ELR (cell line): ENCODE measurements at places on chromosomes 12 and 14.
A peak's percentile ranks its signal among the peaks of the same experiment; 100 is the strongest.

GRCh38 chr12:12721176-12721751 is 4.1 kb downstream of the CDKN1B start:
- DNase-seq: peak; percentile 50

DNA sequence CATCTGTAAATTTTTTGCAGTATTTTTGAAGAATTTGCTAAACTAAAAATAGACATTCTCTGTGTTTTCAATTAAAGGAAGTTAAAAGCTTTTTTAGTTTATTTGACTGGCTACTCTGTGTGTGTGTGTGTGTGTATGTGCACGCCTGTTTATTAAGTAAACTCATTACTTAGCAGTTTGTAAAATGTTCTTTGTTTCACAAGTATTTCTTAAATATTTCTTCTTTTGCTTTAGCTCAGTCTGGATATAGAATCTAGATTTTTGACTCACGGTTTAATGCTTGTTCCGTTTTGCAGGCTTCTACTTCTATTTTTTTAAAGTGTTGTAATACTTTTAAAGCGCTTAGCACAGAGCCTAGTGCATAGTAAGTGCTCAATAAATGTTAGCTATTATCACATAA is 46.5 kb upstream of the KCNMB4 start:
- DNase-seq: no peak

DNA sequence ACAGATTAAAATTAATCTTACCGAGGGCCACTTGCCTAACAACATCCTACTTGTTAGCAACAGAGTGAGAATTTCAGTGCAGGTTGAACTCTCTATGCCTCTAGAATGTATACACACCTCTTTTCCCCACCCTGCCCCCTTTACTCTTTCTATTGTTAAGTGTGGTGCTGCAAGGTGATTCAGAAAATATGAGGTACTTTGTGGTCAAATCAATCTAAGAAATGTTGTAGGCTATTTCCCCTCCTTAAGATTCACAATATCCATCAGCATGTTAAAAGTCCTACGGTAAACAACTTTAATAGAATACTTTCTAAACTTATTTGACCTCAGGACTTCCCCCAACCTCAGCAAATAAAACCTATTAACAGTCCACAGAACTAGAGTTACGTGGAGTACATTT is 106.0 kb downstream of the LMNTD1 start:
- DNase-seq: no peak

DNA sequence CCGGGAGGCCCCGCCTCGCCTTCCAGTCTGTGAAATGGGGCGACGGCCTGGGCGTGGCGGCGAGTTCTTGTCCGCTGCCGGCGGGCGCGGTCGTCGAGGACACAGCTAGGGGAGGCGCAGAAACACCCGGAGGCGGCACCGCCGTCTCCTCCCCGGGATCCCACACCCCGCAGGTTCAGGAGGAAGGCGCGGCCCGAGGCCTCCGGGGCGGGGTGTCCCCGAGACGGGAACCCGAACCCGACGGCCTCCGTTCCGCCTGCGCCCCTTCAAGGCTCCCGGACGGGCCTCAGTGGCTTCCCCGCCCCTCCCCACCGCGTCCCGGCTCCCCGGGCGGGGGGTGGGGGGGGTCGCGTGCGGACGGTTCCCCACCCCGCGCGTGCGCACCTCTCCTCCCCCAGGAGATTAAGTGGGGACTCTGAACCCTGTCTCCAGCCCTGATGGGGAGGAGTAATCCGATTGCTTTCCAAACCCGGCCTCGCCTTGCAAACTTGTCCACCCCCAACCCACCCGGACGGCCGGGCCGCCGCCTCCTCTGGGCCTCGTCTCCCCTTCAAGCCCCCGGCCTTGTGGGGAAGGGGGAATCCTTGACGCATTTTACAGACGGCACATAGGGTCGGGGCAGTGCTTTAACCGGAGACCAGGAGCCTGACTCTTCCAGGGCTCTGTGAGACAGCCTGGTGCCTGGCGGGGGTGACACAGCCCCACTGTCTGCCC is 35.3 kb upstream of the ANKRD9 start:
- no peak for DNase-seq

- no peak for DNase-seq
Measured at GRCh38 chr12:92543840-92544239, 158.9 kb upstream of the PLEKHG7 start.

DNA sequence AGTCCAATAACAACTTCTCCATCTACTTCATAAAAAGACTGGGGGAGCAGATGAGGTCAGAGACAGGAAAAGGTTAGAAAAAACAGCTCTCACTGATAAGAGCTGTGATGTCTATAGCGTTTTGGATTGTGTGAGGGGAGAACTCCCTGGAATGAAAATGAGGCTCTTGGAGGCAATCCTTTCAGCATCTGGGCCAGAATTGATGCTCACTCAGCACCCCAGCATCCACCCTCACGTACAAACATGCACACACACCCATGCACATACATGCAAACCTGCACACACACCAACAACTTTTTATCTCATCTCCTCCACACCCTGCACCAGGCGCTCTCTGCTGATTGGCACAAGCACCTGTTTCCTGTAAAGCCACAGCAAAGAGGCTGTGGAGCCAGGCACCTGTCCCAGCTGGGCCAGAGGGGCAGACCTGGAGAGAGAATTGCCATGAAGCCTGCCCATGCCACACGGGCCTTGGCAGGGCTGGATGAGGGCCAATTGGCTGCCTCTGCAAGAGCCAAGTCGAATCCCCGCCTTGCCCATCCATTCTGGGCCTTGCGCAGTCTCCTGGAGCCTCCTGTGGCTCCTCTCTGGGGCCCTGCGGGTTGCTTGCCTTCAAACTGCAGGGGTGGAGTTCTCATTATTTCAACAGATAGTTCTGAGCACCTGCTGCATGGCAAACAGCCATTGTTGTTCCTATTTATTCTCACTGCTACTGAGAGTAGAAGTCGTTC is 53.1 kb downstream of the SYNE3 start:
- DNase-seq: no peak

DNA sequence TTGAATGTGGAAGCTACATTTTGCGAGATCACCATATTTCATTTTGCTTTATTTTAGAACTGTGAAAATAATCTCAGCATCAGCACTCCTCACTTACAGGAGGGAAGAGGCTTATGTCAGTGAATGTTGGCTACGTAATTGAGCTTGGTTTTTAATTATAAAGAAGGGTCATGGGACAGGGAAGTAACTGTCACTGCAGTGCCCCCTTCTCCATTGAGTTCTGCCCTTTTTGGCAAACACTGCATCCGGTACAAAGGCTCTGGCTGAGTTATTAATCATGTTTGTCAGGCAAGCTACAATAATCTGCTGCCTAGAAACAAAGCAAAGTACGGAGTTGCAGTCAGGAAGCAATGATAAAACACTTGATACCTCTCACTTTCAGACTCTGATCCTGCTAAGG is 546.7 kb downstream of the SNAPC1 start:
- DNase-seq: no peak

- no peak for DNase-seq
Measured at GRCh38 chr14:89387922-89388685, 28.9 kb downstream of the FOXN3 start.

DNA sequence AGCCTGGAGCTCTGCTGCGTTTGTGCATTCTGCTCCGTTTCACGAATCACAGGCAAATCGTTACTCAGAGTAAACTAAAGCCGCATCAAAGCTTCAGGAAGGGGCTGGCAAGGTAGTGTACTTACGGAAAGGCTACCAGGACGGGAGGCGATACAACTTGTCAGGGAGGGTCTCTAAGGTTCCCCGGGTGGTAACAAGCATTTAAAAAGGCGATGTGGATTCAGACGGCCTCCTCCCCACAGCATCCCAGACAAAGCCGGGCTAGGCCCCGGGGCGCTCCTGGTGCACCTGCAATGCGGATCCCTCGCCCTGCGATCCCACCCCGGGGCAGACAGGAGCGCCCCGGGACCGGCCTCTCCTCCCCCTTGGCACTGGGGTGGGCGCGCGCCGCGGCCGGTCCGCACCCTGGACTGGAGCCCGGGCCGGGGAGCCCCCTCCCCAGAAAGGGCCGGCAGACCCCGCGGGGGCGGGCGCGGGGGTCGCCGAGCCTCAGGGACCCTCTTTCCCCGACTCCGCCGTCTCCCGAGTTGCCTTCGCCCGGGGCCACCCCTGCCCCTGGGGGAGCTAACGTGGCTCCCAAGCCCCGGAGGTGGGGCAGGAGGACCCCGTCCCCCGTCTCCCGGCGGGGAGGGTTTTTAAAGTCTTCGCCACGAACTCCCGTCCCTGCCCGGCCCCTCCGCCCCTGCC is 718 bp downstream of the CCDC92 start:
- DNase-seq: peak; percentile 65

GRCh38 chr12:49146406-49146805 is 15.2 kb upstream of the TUBA1B start:
- no peak for DNase-seq

DNA sequence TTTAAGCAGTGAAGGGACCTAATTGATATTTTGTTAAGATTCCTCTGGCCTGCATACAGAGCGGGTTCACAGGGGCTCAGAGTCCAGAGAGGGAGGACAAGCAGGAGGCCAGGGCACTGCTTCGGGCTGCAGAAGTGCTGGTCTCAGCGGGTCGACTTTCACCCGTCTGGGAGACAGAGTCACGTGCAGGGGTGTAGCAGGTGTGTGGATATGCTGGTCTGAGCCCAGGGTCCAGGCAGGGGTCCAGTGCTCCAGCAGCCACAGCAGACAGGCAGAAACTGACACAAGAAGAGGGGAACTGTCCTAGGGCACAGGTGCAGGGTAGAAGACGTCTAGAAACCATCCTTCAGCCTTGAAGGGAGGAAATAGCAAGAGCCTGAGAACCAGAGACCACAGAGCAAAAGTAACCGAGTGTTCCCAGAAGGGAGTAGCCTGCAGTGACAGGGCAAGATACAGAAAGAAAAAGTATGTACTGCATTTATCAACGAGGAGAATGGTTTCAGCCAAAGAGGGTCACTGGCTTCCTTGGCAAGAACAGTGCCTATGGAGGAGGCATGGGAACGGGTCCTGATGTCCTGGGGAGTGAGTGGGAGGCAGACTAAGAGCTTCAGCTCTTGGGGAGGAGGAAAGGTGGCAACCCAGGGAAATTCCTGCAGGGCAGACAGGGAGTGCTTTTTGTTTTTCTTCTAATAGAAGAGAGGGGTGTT is 28.7 kb downstream of the FBXO21 start:
- DNase-seq: no peak

DNA sequence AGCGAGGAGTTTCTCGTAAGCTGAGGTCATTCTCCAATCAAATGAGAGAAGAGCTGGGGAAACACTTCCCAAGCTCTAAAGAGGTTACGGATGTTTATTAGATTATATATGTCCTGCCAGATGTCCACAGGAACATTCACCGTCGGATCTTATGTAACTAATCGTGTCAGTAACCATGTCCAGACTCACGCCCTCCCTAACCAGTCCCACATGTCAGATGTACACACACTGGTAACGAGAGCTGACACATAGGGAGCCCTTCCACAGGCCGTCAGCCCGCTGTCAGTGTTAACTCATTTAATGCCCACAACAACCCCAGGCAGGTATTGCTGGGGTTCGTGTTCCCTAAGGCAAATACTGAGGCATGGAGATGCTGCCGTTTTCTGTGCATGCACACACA is 223.7 kb upstream of the RTL1 start:
- DNase-seq: no peak

DNA sequence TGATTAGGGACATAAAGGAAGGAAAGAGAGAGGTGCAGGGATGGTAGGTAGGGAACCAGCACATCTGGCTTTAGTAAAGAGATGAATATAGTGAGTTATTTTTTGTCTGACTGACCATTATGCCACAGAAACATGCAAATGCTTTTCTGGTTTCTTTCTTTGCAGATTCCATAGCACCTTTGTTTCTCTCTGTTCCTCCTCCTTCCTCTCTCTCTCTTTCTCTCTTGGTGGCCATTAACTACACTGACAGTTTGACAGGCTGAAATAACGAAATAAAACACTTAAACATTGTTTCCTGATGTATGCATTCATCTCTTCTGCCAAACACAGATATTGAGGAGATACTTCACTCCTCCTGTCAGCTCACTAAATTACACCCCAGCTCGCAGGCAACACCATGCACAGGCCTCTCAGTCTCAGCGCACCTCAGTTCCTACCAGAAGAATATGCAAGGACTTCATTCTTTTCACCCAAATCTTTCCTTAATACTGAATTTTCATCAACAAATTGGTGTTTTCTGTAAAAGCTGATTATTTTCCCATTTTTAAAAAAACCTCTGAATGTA is 406.9 kb upstream of the SOX5 start:
- no peak for DNase-seq

DNA sequence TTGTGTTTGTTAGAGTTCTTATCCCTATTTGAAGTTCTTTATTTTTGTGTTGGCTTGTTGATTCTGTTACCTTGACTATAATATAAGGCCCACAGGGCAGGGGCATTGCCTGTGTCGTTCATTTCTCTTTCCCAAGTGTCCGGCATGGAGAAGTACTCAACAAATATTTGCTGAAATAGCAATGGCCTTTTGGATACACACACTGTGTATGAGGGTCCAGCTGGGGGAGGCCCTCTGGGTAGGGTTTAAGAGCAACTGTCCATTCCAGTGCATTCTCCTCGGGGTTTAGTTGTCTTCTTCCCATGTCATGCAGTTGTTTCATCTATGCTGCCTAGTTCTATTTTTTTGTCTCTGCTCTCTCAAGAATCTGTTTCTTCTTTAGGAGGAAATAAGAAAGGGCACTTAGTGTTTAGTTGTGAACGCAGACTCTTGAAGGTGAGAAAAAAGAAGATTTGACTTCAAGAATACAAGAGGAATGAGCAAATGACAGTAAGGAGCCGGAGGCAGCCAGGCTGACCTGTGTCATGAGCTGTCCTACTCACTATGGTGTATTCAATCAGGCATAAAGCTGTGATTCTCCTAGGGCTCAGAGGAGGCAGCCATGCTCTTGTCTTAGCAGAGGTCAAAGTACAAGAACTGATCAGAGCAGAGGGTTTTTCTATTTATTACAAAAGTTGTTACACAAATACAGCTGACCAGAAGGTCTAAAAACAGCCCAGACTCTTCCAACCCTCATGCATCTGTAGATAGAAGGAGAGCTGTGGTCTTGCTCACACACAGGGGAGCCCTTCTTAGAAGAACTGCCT is 10.2 kb downstream of the ERG28 start:
- DNase-seq: no peak

- DNase-seq: peak; percentile 97
Measured at GRCh38 chr14:72666610-72667009, 227.3 kb downstream of the DPF3 start.

DNA sequence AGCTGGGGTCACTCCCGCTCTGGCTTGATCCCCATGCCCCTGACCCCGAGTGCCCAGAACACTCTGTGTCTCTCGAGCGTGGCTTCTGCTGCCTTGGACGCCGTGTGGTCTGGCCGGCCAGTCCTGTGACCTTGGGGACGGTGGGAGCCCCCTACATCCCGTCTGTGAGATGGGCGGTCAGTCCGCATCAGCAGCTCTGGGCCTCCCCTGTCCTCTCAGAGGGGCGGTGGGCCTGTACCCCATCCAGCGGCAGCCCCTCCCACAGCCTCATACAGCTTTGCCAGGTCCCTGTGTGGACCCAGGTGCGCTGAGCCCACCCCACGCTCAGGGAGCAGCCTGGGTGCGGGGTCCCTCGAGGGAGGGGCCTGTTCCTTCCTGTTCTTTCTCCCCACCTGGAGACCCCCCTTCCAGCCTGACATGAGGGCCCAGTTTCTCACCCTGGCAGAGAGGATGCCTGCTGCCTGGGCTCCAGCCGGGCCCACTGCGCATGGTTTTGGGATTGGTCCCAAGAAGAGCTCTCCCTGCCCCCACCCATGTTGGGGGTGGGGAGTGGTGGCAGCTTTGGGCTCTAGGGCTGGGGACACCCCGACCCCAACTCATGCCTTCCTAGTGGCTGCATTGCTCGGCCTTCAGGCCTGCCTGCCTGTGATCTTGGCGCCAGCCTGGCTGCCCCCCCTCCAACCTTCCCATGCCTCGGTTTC is 1.5 kb downstream of the MTA1 start:
- no peak for DNase-seq
